ENCODE measurements at places on chromosomes 12 and 14.

DNA sequence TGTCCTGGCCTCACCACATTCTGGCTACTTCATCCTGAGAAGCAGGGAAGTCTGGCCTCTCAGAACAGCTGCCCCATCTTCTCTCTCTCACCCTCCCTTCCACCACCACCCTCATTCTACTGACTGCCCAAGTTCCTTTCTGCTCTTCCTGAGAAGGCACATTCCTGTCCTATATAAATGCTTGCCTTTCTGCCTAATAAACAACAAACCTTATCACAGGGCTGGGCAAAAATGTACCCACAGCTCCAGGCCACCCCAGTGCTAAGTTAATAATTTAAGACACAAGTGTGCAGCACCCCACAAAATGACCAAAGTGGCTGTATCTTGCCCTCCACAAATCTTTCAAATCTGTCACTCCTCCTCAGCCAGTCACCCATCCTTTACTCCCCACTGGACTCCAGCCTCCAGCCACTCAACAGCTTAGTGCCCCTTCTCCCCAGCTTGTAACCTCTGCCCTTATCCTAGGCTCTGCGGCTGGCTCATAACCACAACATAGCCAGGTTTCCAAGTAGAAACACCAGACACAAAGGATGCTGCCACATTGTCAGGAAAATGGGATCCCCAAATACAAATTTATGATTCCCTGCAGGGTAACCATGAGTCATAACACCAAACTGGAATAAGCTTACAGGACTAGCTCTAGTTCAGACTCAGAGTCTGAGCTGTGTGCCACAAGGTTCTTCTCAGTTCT is 15.0 kb downstream of the OXA1L start:
- H3K36me3 ChIP-seq: no peaks in the 10 kb centered on the region
- H3K4me1 ChIP-seq: peaks cover 20% of the 10 kb centered on the region
- H3K27ac ChIP-seq: peak overlapping the region; percentile 66
- peak; percentile 47 for DNase-seq

GRCh38 chr12:131755305-131756113 is 44.6 kb downstream of the SFSWAP start:
- H3K36me3 ChIP-seq: peaks cover 60% of the 10 kb centered on the region
- H3K27me3 ChIP-seq: no peaks in the 10 kb centered on the region
- peaks cover 8% of the 10 kb centered on the region for H3K4me1 ChIP-seq
- no peak overlapping the region for H3K4me3 ChIP-seq
- H3K27ac ChIP-seq: no peak overlapping the region

- H3K27ac ChIP-seq: no peak overlapping the region
- no peaks in the 10 kb centered on the region for H3K27me3 ChIP-seq
- peaks cover 2% of the 10 kb centered on the region for H3K4me1 ChIP-seq
- H3K4me3 ChIP-seq: no peak overlapping the region
- peak; percentile 20 for DNase-seq
Observed at GRCh38 chr12:95877622-95878021, 18.9 kb downstream of the SNRPF start.

DNA sequence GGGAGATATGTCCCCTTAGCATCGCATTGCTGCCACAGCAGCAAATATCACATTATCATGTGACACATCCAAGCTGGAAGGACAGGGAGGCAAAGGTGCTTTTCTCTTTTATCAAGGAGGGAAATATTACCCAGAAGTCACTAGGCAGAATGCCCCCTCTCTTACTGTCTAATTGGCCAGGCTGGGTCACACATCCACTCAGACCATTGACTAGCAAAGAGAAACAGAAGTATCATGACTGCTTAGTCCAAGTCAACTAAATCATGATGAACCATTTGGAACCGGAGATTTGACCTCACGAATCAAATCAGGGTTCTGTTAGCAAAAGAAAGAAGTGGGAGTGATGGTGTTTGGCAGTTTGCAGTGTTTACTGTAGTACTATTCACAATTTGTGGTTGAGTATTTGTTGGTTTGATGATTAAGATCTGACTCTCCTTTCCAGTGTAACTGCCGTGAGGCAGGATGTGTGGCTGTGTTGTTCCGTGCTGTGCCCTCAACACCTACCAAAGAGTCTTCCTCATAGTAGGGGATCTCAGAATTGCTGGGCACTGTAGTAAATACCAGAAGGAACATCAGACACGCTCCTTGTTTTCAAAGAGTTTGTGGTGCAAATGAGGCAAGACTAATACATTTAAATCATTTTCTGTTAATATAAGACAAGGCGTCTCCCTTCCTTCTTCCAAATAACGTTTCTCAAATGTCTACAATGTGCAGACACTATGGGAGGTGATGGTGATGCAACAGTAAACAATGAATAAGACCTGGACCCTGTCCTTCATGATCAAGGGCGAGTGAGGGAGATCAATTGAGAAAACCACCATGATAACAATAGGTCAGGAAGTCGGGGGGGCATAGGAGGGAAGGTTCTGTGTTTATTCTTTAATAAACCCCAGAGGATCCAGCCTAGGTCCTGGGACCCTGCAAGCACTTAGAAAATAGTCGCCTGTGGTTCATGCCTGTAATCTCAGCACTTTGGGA is 194.4 kb upstream of the CRY1 start:
- H3K27me3 ChIP-seq: no peaks in the 10 kb centered on the region
- H3K4me1 ChIP-seq: no peaks in the 10 kb centered on the region
- H3K36me3 ChIP-seq: no peaks in the 10 kb centered on the region

DNA sequence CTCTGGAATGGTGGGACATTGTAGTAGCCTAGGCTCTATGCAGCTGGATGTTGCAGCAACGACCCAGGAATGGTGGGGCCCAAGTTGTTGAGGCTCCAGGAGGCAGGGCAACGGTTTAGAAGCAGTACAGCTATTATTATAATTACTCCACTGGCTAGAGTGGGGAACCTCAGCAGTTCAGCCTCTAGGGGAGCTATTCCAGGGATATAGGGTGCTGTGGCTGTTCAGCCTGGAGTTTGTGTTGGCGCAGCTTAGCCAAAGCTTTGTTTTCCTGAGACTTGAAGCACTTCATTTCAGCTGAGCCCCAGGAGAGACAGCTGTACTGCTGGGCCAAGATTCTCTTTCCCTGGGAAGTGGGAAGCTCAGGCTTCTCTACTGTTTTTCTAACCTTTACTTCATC is 1023.0 kb upstream of the ATXN7L3B start:
- no peaks in the 10 kb centered on the region for H3K4me1 ChIP-seq
- no peak for DNase-seq
- H3K4me3 ChIP-seq: no peak overlapping the region
- H3K27ac ChIP-seq: no peak overlapping the region

GRCh38 chr12:102300824-102301461 is 103.3 kb upstream of the PMCH start:
- no peaks in the 10 kb centered on the region for H3K36me3 ChIP-seq
- H3K4me1 ChIP-seq: no peaks in the 10 kb centered on the region
- DNase-seq: peak; percentile 45
- no peaks in the 10 kb centered on the region for H3K27me3 ChIP-seq
- H3K4me3 ChIP-seq: no peak overlapping the region

GRCh38 chr12:91353266-91353665 is 170.6 kb upstream of the DCN start:
- DNase-seq: no peak
- H3K4me1 ChIP-seq: no peaks in the 10 kb centered on the region
- no peaks in the 10 kb centered on the region for H3K36me3 ChIP-seq
- H3K27ac ChIP-seq: no peak overlapping the region
- no peak overlapping the region for H3K4me3 ChIP-seq
- H3K27me3 ChIP-seq: no peaks in the 10 kb centered on the region

DNA sequence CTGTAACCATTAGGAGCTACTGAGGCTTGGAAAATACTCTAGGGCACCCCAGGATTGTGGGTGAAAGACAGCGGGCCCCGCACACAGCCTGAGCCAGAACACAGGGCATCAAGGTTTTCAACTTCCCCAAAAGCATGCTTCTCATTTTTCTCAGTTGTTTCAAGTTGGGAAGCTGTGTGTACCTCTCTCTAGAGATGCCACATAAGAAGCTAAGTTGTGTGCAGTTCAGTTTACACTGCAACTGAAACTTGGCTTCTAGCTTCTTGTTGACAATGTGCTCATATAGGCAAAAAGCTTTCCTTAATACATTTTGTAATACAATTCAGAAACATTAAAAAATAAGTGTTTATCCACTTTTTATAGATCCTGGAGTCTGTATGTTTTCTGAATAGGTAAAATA is 88.1 kb upstream of the PTPRR start:
- H3K4me3 ChIP-seq: no peak overlapping the region
- no peaks in the 10 kb centered on the region for H3K4me1 ChIP-seq
- DNase-seq: no peak
- H3K36me3 ChIP-seq: no peaks in the 10 kb centered on the region

GRCh38 chr14:68945190-68945584 is 33.9 kb downstream of the ACTN1 start:
- H3K27ac ChIP-seq: no peak overlapping the region
- H3K4me1 ChIP-seq: peaks cover 68% of the 10 kb centered on the region
- DNase-seq: no peak

GRCh38 chr12:67789266-67789665 is 140.7 kb downstream of the DYRK2 start:
- H3K4me3 ChIP-seq: no peak overlapping the region
- no peaks in the 10 kb centered on the region for H3K4me1 ChIP-seq
- no peak overlapping the region for H3K27ac ChIP-seq
- DNase-seq: no peak
- no peaks in the 10 kb centered on the region for H3K36me3 ChIP-seq
- no peaks in the 10 kb centered on the region for H3K27me3 ChIP-seq

- peaks cover 2% of the 10 kb centered on the region for H3K4me1 ChIP-seq
- H3K4me3 ChIP-seq: no peak overlapping the region
- H3K36me3 ChIP-seq: no peaks in the 10 kb centered on the region
- no peak overlapping the region for H3K27ac ChIP-seq
- DNase-seq: peak; percentile 68
Observed at GRCh38 chr12:23083267-23083666, 458.3 kb downstream of the ETNK1 start.

GRCh38 chr12:82841487-82841904 is 154.8 kb downstream of the TMTC2 start:
- H3K36me3 ChIP-seq: no peaks in the 10 kb centered on the region
- no peak overlapping the region for H3K4me3 ChIP-seq
- H3K4me1 ChIP-seq: no peaks in the 10 kb centered on the region
